ENCODE measurements at places on chromosomes 2 and 18.

GRCh38 chr2:120289221-120289906, 36.7 kb downstream of the RALB start:
- no peak for DNase-seq

DNA sequence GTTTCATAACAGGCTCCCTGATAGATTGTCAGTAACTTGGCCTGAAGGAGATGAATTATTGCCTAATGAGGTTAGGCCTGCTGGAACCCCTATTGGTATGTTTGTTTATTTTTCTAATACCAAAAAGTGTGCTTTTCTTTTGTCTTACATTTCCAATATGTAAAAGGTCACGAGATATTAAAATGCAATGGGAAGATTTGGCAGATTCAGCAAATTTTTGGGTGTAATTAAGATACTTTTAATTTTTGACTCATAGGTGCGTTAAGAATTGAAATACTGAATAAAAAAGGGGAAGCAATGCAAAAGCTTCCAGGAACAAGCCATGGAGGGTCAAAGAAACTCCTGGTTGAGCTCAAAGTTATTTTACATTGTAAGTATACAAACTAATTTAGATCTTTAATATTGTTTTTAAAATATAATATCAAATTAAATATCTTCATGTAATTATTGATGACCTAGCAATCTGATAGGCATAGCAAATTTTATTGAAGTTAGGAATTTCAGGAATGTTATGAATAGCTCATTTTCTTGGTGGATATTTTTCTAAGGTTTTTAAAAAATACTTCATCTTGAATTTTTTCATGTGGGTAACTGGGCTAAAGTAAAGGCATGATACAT, 52.1 kb downstream of the SMCHD1 start:
- no peak for DNase-seq

DNA sequence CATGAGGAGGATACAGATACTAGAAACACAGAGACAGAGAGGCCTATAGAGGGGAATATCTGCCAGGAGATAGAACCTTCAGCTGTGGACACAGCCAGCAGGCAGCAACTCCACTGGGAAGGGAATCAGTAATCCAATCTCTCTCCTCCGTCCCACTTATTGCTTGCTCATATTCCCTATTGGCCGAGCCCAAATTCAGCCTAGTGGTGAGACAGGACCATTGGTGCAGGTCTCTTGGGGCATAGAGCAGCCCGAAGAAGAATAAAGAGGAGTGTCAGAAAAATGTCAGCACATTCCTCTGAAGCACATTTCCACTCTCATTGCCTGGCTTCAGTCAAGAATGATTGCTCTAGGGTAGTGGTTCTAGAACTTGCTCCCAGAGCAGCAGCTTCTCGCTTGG, 1091.5 kb upstream of the GYPC start:
- DNase-seq = no peak

DNA sequence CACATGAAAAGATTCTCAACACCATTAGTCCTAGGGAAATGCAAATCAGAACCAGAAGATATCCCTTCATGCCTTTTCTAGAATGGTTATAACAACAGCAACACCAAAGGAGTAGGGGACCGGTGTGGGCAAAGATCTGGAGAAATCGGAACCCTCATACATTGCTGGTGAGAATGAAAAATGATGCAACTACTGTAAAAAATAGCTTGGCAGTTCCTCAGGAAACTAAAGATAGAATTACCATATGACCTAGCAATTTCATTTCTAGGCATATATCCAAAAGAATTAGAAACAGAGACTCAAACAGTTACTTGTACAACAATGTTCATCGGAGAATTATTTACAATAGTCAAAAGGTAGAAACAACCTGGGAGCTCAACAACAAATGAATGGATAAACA, 29.2 kb upstream of the CDH7 start:
- no peak for DNase-seq

DNA sequence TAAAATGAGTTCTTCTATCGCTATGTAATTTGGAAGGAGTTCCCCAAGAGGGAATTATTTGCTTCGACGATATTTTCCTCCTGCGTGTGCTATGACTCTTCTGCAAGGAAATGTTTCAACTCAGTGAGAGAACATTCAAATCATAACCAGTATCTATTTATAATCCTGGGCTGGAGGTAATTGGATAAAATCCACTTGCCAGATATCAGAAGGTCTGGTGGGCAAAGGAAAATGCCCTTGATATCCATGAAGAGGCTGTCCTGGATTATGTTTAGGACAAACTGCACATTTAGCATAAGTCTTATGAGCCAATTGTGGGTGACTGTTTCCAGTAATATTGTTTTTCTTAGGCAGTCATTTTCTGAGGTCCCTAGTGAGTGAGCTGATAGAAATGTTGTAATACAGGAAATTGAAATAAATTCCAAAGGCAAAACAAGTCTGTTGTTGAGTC, 17.7 kb downstream of the RPIA start:
- DNase-seq = no peak

DNA sequence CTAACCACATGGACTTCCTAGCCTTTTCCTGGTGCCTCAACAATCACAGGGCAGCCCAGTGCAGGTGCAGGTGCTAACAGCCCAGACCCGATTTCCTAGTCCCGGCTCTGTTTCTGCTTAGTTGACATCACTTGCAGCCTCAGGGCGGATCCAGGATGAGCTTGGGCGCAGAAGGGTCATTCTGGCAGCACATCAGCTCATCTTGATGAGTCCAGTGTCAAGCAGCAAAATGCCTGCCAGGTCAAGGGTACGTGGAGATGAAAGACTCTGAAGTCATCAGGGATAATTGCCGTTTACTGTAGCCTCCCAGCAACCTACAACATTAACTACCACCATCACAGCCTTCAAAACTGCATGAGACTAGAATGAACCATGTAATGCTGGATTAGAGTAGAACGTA, 39.4 kb upstream of the EFHD1 start:
- no peak for DNase-seq

GRCh38 chr2:160372585-160372984, 121.0 kb downstream of the RBMS1 start:
- DNase-seq = no peak

DNA sequence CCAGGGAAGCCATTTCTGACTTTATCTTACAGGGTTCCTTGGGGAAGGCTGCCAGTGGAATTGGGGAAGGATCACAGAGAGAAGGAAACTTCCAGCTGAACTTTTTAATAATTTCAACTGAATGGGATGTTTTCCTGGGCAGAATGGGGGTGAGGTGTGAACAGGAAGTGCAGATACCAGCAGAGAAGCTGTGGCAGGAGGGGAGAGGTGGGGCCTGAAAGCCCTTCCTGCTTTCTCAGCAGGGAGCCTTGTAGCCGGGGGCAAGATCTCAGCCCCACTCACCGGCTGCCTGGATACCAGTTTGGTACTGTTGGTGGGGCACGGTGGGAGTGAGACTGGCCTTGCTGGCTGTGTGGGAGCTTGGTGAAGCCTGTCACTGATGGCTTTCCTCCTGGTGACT, 170.5 kb downstream of the ZBTB7C start:
- no peak for DNase-seq

DNA sequence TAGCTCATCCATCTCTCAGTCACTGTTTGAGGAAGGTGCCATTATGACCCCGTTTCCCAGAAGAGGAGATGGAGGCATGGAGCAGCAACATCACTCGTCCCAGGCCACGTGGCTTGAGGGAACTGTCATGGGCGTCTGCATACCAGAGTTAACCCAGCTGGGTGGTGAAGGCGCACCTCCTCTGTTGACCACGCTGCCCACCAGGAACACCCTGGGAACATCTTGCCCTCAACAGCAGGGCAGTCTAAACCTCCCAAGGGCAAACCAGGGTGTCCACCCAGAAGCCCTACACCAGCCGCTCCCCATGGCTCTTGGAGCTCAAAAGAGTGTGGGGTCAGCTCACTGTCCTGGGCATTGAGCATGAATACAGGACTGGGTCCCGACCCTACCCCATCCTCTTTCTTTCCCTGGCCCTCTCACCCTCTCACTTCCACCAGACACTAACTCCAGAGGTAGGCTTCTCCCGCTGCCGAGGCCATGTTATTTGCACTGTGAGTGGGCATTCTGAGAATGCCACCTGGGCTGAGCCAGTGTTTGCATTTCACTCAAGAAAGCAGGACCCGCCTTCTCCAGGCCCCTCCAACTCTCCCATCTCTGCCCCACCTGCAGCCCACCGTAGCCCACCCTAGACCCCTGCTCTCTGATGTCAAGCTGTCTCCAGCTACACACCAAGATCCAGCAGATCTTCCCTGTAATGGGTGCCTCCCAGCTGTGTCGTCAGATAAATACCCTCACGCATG, 259.6 kb downstream of the HDAC4 start:
- no peak for DNase-seq

GRCh38 chr2:113173542-113174375, at the start of gene PSD4:
TSS of gene PSD4 (plus strand) at chr2:113173971. CDS start at chr2:113182457, 8,486 bp downstream.
- no peak for DNase-seq

DNA sequence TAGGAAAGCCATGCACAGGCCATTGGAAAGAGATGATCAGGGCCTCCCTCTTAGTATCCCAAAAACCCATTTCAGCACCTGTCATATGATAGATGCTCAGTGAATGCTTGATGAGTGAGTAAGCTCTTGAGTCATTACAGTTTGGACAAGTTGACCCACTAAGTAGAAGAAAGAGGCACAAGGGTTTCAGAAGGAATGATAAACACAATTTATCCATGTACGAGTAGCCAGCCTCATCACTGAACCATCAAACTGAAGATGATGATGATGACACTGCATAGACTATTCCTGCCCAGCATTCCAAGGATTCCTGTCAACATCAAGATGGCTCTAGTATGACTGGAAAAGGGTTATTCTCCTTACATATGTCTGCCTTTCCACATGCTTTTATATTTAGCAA, 596.0 kb downstream of the BCL11A start:
- no peak for DNase-seq

- DNase-seq = no peak
Measured at GRCh38 chr2:17594533-17595401, 54.3 kb downstream of the VSNL1 start.

DNA sequence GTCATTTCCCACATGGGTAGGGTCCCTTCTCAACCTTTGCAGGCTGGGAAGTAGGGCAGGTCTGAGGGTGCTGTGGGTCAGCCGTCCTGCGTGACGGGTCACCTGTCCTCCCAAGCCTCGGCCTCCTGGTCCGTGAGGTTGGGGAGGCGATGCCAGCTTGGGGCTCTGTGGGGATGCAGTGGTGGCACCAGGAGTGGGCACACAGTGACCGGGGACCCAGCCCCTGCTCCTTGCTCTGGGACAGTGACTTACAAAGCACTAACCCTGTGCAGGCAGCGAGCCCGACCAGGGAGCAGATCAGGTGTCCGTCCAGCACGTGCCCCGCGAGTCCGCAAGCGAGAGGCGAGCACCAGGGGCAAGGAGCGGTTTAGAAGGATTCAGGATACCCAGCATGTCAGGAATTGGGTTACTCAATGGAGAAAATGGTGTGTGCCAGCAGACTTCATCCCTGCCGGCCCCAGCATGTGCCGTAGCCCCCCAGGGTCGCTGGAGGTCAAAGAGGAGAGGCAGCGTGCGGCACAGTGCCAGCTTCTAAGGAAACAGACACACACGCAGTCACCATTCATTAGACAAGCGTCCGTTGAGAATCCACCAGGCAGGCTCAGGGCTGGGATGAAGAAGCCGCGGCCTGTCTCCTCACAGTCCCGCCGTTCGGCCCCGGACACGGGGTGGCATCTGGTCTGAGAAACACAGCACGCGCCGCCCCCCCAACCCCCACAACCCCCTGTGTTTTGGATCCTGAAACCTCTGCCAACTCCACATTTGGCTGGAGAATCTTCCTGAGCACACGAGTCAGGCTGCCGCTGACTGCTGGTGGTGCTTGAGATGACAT, 11.7 kb downstream of the COLEC11 start:
- DNase-seq = no peak

DNA sequence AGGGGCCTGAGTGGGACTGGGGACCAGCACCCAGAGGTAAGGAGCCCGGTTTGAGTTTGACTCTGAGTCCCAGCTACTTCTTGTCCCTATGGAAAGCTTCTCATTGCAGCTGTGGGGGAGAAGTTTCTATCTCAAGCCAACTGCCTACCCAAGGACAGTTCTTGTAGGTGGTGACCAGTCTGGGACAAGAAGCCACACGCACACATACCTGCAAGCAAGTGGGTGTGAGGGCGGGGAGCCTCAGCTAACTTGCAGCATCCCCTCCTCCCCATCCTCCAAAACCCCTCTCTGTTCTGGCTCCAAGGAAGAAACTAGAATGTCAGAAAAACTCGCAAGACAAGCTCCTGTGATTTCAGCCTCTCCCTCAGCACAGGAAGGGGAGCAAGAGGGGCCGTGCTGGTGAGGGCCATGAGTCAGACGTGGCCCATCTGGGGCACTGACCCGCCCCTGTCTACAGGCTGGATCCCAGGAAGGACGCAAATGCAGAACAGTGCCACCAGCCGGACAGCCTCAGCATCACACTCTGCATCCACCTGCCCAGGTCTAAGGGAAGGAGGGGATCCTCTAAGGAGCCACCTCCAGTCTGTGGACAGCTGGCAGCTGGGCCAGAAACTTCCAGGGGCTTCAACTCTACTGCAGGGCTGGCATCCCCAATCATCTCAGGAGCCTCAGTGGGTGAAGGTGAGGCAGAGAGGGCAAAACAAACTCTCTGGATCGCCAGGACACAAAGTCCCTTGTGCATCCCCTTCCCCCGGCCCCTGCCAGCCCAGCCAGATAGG, 103.4 kb downstream of the TNS1 start:
- DNase-seq = no peak

DNA sequence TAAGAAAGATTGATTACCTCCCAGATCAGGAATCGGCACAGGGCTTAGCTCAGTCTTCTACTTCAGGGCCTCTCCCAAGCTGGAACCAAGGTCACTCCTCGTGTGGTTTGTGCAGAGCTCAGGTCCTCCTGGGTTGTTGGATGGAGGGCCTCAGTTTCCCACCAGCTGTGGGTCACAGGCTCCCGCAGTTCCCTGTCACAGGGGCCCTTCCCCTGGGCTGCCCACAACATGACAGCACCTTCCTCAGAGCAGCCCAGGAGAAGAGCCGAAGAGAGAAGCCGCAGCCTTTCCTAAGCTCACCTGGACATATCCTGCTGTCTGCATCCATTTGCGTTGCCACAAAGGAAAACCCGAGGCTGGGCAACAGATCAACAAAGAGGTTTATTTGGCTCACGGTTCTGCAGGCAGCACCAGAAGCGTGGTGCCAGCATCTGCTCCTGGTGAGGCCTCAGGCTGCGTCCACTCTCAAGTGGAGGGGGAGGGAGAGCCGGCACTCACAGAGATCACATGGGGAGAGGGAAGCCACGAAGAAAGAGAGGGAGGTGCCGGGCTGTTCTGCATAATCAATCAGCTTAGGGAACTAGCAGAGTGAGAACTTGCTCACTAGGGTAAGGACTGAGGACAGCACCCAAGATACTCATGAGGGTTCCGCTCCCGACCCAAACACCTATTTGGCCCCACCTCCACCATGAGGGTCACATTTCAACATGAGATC, 13.0 kb upstream of the ALLC start:
- DNase-seq = peak; percentile 2

DNA sequence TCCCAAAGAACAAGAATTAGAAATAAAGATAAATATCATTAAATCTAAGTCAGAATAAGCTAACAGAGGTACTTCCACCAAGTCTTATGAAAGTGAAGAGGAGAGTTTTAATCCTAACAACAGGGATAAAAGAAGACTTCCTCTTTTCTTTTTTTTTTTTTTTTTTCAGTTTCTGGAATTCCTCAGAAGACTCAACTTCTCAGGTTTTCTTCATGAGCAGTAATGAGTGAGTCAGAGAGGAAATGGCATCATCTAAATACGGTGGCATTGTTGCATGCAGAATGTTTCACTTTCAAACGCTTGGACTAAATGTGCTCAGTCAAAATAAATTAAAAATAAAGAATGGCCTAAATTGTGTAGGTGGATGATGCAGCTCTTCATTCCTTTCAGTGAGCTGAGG, 45.6 kb upstream of the ARHGAP15 start:
- DNase-seq = no peak

GRCh38 chr2:150706561-150706960, 219.1 kb upstream of the RND3 start:
- DNase-seq = no peak
